ENCODE measurements at places on chromosomes 5 and 9.

GRCh38 chr5:173741729-173742431 lies 125.4 kb upstream of the BOD1 start:
- DNase-seq = no peak

DNA sequence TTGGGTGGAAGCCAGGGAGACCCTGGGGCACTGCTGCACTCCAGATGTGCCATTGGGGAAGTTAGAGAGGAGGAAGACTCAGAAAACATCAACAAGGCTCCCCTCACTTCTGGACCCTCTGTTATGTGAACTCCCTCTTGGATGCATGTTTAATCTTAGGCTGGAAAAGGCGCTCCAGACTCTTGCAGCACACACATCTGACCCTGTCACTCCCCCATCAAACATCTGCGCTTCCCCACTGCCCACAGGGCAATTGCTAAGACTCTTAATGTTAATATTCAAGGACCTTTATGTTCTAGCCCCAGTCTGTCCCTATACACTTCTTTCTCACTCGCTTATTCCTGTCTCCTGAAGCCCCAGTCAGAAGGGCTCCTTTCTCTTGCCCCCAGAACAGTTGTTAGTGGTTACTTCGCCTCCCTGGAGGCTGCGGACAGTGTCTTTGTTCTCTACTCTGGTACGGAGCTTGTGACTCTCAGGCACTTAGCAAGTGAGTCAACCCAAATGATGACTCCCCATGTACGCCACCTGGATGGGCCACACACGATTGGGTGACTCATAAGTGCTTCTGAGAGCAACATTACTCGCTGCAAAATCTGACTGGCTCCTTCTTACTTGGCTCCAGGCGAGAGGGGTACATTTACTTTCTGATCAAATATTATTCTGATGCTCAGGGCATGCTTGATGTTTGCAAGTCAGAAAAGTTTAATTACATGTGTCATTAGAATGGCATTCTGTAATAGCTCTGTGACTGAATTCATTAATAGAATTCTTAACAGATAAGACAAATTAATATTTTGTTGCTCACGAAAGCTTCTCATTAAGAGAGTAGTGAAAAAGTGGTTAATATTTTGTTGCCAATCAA lies 193.6 kb downstream of the HSPA4 start:
- DNase-seq = no peak

- DNase-seq = no peak
These were observed 11.1 kb downstream of the FGF1 start for GRCh38 chr5:142674531-142675469.

DNA sequence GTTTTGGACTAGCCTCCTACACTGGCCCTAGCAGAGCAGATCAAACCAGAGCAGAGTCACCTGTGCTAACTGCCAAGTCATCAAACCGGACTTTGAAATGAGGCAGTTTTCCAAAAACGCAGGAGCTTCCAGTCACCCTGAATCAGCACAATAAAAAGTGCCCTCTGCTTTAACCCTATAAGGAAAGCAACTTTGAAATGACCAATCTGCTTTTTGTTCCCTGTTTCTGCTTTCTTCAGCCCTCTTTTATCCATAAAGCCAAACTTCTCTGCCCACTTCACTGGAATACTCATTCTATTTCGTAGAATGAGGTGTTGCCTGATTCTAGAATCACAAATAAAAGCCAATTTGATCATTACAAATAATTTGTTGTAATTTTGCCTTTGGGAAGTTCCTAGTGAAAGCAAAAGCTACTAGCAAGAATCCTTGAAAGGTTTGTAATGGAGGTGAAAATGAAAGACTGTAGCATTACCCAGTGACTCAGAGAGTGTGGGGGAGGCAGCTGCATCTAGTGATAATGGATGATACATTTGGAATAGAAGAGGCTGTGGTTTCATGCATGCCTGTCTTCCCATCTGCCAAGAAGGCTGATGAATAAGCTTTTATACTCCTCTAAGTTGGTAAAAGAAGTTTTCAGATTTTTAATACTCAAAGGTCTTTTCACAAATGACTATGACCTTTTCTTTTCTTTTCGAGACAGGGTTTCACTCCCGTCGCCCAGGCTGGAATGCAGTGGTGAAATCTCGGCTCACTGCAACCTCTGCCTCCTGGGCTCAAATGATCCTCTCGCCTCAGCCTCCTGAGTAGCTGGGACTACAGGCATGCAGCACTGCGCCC lies 14.9 kb downstream of the SPAAR start:
- no peak for DNase-seq

- no peak for DNase-seq
These were observed 344.3 kb upstream of the ARRDC3 start for GRCh38 chr5:91727463-91727862.

DNA sequence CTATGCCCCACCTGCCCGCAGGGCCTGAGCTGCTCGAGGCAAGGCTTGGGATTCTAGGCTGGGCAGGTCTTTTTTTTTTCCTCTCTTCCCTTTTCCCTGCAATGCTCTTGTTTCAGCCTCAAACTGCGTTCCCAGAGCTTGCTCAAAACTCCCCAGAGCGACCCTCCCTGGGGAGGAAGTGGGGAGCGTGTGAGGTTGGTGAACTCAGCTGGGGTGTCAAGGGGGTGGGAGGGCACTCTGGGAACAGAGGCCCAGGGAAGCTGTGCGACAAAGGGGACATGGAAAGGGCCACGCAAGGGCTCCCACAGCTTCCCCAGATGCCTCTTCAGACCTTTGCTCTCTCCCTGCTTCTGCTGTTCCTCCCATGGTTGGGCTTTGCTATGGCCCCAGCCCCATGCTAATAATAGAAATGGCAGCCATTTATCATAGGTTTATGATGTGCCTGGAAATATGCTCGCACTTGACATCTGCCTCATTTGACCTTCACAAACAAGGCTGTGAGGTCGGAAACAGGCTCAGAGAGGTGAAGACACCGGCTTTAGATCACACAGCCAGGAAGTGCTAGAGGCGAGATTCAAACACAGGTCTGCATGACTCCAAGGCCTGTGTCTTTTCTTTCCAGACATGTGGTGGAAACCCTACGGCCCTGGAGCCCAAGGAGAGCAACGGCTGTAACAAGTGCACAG lies 40.9 kb upstream of the IL17B start:
- DNase-seq = peak; percentile 76

DNA sequence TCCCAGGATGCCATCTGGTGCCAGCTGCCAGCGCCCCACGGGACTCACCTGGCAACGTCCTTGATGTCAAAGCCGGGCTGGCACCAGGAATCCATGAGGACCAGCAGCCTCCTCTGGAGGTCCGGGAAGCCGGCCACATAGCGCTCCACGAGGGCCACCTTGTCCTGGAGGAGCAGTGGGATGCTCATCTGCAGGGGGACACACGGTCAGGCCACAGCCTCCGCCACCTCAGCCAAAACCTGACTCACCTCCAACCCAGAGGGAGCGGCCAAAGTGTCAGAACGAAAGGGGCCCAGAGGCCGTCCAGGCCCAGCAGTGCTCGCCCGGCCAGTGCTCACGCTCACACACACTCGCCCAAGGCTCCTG lies 56.5 kb downstream of the EXD3 start:
- no peak for DNase-seq
